ENCODE measurements at places on chromosomes 2 and 18.

- no peak for DNase-seq
Measured at GRCh38 chr18:27921392-27921791, 255.5 kb downstream of the CDH2 start.

DNA sequence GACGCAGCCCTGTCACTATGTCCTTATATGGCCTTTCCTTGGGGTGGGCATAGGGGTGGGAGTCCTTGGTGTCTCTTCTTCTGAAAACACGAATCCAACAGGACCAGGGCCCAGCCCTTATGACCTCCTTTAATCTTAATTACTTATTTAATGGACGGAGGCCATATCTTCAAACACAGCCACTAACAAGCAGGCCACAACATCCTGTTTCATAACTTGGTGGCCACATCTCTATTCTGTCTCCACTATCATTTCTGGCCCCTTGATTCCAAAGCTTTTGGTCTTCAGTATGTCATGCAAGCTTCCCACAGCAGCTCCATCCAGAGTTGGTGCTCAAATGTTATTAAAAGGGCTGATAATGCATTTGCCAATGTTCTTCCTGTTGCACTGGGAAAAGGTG, 287.3 kb upstream of the SMIM21 start:
- no peak for DNase-seq

DNA sequence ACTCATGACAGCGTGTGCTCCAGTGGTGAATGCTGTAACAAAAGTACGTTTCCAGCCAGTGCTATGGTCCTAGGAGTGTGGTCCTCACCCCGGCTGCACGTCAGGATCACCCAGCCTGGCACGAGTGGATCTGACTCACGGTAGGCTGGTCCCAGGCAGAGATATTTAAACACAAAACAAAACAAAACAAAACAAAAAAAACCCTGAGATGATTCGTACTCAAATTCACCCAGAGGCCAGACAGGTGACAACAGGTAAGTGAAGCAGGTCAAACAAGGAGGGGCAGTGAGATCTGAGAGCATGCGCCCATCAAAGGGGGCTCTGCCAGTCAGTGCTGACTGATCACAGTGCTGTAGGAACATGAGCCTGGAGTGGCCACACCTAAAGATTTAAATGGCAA, 43.2 kb downstream of the C2orf76 start:
- DNase-seq: no peak

GRCh38 chr2:219723311-219723710, 95.9 kb downstream of the SLC4A3 start:
- no peak for DNase-seq

DNA sequence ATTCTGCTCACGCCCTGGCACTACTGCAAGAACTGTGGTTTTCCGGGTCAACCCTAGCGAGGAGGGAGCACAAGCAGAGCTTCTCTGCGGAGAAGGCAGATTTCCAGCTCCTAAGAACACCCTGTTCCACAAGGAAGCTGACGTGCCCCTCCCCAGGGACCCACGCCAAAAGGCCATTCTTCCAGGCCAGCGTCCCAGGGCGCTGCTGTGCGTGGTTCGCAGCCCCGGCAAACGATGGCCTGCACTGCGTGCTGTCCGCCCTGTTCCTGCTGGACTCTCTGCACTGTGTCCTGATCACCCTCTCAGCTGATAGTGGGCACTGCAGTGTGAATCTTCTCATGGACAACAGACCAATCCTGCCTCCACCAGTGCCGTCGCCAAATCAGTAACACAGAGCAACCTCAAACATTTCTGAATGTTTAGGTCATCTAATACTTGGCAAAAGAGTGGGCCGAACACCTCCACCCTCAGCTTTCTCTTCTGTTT, 49.1 kb downstream of the ADI1 start:
- no peak for DNase-seq

- DNase-seq: no peak
Measured at GRCh38 chr18:31393286-31393685, 16.7 kb downstream of the DSG4 start.

DNA sequence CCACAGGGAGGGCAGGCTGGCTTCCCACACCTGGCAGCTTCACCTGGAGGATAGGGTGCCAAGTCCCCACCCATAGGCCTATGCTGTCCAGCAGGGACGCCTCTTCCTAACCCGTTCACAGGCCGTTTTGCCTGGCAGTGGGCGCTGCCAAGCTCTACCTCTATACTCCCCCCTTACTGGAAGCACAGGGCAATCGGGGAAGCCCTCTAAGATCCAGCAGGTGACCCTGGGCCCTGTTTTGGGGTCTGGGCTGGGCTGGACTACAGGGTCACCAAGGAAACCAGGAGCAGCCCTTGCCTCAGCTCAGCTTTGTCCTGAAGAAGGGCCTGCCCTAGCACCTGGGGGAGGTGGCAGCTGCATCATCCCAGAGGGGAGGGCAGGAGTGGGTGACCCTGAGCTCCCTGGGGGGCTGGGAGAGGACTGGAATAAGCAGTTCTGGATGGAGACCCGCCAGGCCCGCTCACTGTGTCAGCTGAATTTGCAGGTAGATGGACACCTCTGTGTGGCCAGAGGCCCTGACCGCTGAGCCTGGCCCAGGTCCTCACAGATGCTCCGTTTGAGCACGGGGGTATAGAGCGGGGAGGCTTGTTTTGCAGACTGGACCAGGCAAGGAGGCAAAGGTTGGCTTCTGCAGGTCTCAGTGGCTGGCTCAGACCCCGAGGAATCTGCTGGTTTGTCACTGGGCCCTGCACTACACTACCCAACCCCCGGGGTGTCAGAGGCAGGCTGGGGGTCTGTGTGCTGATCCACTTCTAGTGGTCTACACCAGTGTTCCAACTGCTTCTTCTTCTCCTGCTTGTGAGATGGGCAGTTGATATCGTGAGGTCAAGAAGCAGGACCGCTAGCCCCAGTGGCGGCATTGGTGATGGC, 163.1 kb downstream of the ASB1 start:
- no peak for DNase-seq

DNA sequence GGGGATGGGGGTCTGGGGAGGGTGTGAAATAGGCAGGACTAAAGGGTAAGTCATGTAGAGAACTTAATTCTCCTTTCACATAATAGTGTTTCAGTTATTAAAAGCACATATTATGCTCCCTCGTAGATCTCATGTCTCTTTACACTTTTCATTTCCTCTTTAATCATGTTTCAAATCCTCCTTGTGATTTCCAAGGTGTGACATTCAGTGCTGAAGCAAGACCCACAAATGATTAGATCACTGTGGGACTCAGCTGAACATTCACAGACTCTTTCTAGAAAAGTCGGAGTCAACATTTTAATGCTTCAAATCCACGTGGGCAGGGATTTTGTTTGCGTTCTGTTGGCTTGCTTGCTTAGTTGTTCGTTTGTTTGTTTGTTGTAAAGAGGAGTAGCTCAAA, 34.7 kb upstream of the CALCRL start:
- no peak for DNase-seq

GRCh38 chr2:26274058-26274613, 29.4 kb downstream of the HADHB start:
- DNase-seq: no peak

DNA sequence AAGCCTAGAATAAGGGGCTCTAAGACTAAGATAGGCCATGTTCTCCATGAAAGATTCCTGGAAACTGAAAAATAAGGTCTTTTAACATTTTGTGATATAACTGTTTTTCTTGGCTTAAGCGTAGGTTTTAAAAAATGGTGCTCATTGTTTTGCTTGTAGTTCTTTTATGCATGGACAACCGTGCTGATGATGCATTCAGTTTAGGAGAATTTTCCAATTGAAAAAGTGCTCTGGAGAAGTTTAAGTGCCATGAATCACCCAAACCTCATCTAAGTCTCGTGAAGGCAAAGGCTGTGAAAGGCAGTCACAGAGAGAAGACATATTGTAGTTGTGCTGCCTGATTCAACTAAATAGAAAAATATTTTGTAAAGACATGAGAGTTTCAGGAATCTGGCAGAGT, 111.8 kb upstream of the GAREM1 start:
- no peak for DNase-seq

DNA sequence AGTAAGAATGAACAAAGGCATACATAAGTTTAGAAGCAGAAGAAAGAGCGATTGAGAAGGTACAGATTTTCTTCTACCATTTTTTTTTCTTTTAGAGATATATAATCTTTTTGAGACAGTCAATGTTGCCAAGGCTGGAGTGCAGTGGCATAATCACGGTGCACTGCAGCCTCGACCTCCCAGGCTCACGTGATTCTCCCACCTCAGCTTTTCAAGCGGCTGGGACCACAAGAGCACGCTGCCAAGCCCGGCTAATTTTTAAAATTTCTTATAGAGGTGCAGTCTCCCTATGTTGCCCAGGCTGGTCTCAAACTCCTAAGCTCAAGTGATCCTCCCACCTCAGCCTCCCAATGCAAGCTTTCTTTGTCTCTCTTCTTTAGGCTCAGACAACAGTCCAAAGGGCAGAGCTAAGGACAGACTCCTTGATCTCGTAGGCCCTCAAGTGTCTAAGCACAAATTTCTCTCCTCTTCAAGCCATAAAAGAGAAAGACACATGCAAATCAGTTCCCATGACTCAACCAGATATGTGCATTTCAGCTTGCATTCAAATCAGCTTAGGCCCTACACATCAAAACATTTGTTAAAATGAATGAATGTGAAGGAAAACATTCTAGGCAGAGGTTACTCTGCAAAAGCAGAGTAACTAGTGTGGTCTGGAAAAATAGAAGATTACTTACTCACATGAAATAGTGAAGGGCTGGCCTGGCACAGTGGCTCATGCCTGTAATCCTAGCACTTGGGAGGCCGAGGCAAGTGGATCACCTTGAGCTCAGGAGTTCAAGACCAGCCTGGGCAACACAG, 18.0 kb downstream of the ITSN2 start:
- no peak for DNase-seq

GRCh38 chr18:32695534-32695933, 77.3 kb downstream of the KLHL14 start:
- no peak for DNase-seq

DNA sequence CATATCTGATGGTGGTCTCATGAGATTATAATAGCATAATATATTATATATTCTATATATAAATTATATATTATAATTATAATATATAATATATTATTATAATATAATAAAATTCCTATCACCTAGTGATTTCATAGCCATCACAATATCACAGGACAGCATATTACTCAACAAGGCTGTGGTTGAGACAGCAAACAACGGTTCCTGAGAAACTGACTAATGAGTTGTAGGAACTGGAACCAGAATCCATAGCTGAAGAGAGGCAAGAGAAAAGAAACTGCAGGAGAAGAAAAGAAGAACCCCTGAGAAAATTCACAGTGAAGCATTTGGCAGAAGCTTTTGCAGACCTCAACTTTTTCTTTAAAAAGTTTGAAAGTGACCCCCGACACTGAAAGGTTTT, 84.0 kb downstream of the BCL2L11 start:
- no peak for DNase-seq
